ENCODE measurements at places on chromosomes 7 and 10.

- DNase-seq = no peak
Measured at GRCh38 chr7:2796358-2797352, 47.5 kb downstream of the GNA12 start.

DNA sequence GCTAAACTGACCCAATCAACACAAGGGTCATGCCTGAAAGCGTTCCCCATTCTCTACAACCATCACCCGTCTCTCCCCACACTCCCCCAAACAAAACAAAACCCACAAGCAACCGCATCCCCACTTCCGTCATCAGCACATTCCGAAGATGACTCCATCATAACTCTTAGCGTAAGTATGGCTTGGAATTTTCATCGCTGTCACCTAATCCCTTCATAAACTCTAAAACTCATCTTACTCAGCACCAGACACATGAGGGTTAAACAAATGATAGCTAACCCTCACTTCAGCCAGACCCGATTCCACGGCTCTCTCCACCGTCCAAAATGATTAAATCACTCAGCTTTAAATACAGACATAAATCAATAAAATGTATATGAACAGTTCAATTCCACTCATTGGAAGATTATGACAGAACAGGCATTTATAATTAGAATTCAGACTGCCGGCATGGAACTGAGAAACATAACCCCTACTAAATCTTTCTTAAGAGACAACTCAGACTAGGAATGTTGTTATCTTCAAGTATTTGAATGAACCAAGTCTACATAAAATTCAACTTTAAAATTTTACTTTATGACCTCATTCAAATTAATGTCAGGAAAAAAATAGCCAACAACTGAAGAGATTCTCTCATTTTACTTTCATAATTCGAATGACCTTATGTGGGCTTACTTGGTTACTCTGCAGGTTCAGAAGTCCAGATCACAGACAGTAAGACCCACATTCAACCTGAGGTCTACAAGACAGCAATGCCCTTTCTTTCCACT, 215.9 kb downstream of the PARD3 start:
- DNase-seq = no peak

- peak; percentile 25 for DNase-seq
Measured at GRCh38 chr7:3043544-3044371, at the start of gene CARD11. Gene CARD11 (minus strand): TSS chr7:3043867. CDS start chr7:2958506, 85,361 bp downstream.

DNA sequence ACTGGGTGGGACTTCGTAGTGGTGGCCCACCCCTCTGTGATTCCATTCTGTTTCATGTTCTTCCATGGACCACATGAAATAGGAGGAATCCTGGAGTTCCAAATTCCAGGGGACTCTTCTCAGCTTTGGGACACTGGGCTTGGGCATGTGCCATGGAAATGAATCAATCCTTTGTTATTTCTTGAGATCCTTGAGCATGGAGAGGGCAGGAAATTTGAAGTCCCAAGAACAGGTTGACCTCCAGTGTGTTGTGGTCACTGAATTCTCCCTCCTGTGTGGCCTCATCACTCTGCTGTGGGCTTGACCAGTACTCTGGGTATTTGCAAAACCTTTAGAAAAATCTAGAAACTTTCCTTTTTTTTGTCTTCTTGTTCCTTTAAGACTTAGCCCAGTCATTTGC, 22.7 kb downstream of the TACR2 start:
- no peak for DNase-seq

DNA sequence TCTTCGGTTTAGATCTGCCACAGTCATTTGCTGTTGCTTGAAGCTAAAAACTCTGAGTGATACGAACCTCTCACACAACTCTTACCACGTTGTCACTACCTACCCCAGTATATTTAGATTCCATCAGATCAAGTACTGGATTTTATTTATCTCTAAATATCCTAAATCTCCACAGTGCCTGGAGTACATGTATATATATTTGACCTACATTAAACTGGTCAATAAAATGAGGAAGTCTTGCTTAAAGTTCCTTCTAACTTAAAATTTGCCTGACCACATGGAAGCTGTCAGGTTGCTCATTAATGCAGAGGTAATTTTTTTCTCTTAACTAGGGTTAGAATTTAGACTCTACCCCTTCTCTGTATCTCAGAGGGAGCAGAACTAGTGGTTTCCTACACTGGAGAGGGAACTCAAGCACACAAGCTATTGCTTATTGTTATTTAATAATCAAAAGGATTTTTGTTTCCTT, 3.1 kb upstream of the MACC1 start:
- no peak for DNase-seq

- DNase-seq = no peak
Measured at GRCh38 chr7:153832160-153832559, 220.0 kb upstream of the DPP6 start.

DNA sequence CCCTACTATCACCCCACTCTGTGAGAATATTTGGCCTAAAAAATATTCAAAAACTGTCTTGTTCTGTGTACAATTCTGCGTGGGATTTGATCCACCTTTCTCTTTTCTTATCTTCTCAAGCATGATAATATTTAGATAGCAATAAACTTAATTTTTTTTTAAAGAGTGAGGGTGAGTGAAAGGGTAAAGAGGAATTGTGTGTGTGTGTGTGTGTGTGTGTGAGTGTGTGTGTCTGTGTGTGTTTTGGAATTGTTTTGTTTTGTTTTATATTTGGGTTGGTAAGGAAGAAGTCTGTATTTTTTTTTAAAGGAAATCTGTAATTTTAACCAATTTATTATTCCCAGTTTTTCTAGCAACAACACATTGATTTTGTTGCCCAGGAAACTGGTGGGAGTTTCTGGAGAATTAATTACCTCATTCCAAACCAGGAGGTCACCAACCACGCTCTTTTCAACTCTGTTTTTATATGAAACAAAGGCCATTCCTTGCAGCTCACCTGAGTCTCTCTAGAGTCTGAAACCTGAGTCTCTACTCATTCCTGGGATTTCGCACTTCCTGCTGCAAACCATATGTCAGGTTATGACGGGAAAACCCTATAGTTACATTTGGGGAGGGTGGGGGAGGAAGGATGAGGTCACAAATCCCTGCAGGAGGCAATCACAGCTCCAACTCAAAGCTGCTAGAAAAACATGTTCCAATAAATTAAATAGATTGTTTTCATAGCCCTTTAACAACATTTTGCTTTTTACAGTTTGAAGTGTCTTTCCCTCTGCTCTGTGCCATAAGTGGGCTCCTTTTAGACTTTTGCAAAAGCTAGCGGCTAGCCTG, 38.1 kb upstream of the XPNPEP1 start:
- no peak for DNase-seq

- DNase-seq = no peak
Measured at GRCh38 chr7:130868139-130868538, 134.1 kb upstream of the KLF14 start.

DNA sequence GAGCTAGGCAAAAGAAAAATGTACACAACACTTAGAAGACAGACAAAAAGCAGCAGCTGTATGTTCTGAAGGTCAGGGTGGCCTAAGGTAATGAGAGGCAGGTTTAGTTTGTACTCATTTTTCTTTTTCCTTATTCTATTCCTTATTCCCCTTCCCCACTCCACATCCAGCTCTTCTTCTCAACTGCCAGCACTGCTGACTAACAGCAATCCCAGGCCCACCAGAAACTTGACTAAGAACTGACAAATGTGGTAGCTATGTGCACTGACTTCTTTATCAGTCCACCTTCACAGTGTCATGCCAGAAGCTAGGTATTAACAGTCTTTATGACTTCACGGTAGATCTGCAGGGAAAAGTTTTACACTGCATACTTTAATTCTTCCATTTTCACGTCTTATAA, 6.1 kb downstream of the COPG2 start:
- DNase-seq = no peak

DNA sequence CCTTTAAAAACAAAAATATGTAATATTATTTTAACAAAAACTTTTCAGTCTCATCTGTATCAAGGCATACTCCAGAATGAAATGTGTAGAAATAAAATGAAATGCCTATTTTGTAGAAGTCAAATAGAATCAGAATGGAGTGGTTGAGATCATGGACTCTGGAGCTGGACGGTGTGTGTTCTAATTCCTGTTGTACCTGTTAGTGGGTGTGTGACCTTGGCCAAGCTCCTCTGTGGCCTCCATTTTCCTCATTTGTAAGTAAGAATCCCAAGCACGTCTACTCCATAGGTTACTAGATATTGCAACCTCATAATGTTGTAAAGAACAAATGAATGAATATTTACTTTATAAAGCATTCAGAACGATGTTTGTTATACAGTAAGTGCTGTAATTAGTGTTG, 74.9 kb downstream of the HDAC9 start:
- no peak for DNase-seq
